ENCODE measurements at places on chromosomes 12 and 14.

DNA sequence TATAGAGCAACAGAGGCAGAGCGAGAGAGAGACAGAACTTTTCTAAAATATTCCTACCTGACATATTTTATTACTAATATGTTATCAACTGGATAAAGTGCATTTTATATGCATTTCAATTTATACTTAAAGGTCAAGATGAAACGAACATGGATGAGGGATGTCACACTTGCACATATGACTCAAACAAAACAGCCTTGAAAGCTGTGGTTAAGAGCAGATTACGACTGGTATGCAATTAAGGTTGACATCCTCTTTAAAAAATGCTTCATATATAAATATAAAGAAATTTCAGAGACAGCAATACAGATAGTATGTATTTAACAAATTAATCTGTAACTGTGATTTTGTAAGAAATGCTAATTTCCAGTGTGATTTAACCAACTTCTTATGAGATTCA, 52.5 kb downstream of the LMO3 start:
- DNase-seq, result no peak

DNA sequence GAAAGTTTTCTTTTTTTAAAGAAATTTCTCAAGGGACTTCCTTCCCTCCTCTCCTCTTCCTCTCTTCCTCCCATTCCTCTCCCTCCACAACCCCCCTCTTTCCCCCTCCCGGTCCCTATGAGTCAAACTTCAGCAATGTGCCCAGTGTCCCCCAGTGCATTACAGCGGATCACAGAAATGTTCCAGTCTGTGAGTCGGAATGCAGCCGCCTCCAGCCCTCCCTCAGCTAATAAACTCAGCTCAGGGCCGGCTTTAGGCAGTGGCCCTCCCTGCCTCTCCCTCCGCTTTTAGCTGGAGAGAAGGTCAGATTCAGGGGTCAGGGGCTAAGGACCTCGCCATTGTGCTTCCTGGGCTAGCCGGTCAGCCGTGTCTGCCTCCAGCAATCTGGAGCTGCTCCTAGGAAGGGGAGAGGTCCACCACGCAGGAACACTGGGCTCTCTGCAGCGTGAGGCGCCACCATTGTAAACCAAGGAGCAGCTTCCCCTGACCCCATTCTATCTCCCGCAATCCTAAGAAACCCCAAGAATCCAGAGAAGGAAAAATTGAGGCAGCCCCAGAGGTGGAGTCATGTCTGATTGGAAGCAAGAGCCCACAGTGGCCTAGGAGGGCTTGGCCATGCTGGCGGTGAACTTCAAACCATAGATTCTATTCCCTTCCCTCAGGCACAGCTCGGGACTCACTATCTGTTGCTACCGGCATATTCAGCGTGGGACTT, 1.1 kb upstream of the HDAC7 start:
- DNase-seq, result no peak

- no peak for DNase-seq
These were observed 111.6 kb downstream of the PRICKLE1 start for GRCh38 chr12:42477941-42478340.

- DNase-seq, result no peak
These were observed 12.4 kb upstream of the DPF3 start for GRCh38 chr14:72906316-72906715.

GRCh38 chr14:66398437-66398836, 87.7 kb upstream of the CCDC196 start:
- no peak for DNase-seq

Data from NCI-H1092 (cell line).